ENCODE measurements at places on chromosomes 7 and 10. TPM values are rescaled to one million over a fixed set of nuclear protein-coding genes. Genes with fewer than 3 reads are reported as not detected.
A peak's percentile ranks its signal among the peaks of the same experiment; 100 is the strongest.

Gene SKIDA1
- total RNA-seq, result 0.07 TPM

Gene ACTL6B
- not detected for total RNA-seq

Gene VWDE
- total RNA-seq, result 2.3 TPM

Gene PIP
- not detected for total RNA-seq

Gene TMEM213
- total RNA-seq, result 0.39 TPM

Gene AKR1C3
- 0.70 TPM for total RNA-seq

Gene TMEM229A
- total RNA-seq, result not detected

DNA sequence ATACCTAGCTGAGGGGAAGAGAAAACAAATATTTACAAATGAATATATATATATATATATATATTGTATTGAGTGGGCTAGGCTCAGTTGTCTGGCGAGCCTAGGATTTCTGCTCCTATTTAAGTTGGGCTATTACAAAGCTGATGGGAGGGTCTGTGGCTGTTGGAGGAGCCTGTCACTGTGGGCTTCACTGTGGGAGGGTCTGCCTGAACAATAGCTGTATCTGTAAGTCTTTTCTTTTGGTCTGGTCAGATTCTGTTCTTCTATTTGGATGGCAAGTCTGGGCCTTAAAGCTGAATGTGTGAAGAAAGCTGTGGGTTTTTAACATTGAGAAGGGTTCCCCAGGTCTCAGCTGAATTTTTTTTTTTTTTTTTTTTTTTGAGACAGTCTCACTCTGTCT is 220.6 kb upstream of the LYZL1 start:
- DNase-seq, result no peak
- H3K4me3 ChIP-seq, result no peak overlapping the region
- H3K36me3 ChIP-seq, result no peaks in the 10 kb centered on the region

DNA sequence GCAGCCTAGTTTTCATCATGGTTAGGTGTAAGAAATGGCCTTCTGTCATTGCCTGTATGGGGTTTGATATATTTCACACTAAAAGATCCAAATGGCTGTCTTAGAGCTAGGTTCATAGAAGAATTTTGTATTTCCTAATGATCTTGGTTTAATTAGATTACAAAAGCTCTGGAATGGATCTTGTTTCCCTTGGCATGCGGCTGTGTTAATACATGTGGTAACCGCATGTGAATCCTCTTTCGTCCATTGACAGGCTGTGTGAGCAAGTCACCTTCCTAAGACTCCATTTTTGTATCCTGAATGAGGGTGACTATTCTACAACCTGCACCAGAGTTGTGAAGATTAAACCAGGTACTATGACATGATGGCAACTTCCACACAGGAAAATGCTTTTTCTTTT is 12.4 kb upstream of the FZD1 start:
- no peak overlapping the region for H3K27ac ChIP-seq
- no peaks in the 10 kb centered on the region for H3K27me3 ChIP-seq
- H3K4me1 ChIP-seq, result no peaks in the 10 kb centered on the region
- H3K36me3 ChIP-seq, result peaks cover 2% of the 10 kb centered on the region
- DNase-seq, result no peak
- H3K4me3 ChIP-seq, result no peak overlapping the region

GRCh38 chr10:32163071-32163761 is 107.0 kb upstream of the KIF5B start:
- no peaks in the 10 kb centered on the region for H3K36me3 ChIP-seq
- H3K4me3 ChIP-seq, result no peak overlapping the region
- H3K27me3 ChIP-seq, result peaks cover 5% of the 10 kb centered on the region
- no peak overlapping the region for H3K27ac ChIP-seq

DNA sequence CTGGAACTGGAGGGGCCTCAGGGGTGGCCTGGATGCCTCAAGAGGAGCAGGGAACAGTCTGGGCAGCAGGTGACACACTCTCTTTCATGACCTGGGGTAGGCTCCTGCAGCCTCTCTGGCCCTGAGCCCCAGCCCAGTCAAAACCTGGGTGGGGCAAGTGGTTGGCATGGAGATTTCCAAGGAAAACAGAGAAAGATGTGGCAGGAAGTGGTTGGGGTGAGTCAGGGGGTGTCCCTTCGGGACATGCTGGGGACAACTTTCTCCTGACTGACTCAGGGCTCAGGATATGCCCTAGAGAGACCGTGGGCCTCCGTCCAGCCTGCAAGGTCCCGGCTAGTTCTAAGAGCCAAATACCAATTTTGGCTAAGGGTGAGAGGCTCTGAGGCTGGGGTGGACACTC is 2.9 kb downstream of the AQP1 start:
- H3K4me1 ChIP-seq, result no peaks in the 10 kb centered on the region
- H3K27ac ChIP-seq, result no peak overlapping the region
- no peaks in the 10 kb centered on the region for H3K36me3 ChIP-seq
- no peak overlapping the region for H3K4me3 ChIP-seq
- DNase-seq, result peak; percentile 31
- no peaks in the 10 kb centered on the region for H3K27me3 ChIP-seq

- DNase-seq, result no peak
- H3K4me1 ChIP-seq, result no peaks in the 10 kb centered on the region
- H3K27me3 ChIP-seq, result no peaks in the 10 kb centered on the region
- H3K36me3 ChIP-seq, result no peaks in the 10 kb centered on the region
- no peak overlapping the region for H3K27ac ChIP-seq
- H3K4me3 ChIP-seq, result no peak overlapping the region
Measured at GRCh38 chr10:106971411-106971831, 193.1 kb downstream of the SORCS1 start.

- DNase-seq, result no peak
- peak overlapping the region; percentile 77 for H3K27ac ChIP-seq
- H3K27me3 ChIP-seq, result no peaks in the 10 kb centered on the region
- H3K4me1 ChIP-seq, result peaks cover 92% of the 10 kb centered on the region
- no peaks in the 10 kb centered on the region for H3K36me3 ChIP-seq
Measured at GRCh38 chr10:71731791-71732190, 12.2 kb upstream of the C10orf105 start.

DNA sequence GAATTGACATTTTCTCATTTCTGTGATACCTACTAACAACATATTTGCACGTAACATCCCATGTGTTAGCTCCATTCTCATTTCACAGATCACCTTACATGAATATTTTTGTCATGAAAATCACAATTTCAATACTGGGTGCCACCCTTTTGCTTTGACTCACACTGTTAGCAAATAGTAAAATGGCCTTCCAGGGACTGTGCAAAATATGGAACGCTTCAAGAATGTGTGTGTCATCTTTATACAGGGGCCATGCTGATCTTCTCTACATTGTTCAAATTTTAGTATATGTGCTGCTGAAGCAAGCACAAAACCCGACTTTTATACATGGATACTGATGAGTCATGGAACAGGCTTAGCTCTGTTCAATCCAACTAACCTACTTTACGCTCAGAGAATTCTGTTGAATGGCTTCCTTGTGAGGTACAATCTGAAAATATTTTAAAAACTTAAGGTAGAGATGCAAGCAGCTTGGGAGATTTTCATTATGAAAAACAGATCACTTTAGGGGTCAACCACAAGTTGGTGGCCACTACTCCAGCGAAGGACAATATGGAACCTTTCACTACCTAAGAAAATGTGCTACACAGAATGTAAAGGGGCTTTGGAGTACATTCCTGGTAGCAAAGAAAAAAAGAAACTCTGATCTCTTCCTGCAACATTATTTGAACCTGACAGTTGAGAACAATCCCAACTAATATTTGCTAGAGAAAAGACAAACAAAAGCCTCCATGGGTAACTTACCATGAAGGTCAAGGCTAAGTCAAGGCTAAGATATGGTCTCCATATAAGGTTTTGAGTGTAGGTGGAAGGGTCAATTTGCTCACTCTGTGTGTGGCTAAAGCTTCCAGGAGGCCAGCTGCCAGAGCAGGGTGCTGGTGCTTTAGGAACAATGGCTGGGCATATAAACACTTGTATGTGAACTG is 11.9 kb downstream of the ANKRD26 start:
- no peak for DNase-seq
- H3K4me3 ChIP-seq, result no peak overlapping the region
- H3K27ac ChIP-seq, result no peak overlapping the region
- H3K36me3 ChIP-seq, result peaks cover 10% of the 10 kb centered on the region

- no peaks in the 10 kb centered on the region for H3K27me3 ChIP-seq
- H3K27ac ChIP-seq, result no peak overlapping the region
- H3K36me3 ChIP-seq, result no peaks in the 10 kb centered on the region
- H3K4me1 ChIP-seq, result peaks cover 4% of the 10 kb centered on the region
- DNase-seq, result no peak
- H3K4me3 ChIP-seq, result no peak overlapping the region
Measured at GRCh38 chr7:76310102-76310957, 7.9 kb downstream of the HSPB1 start.

- no peak overlapping the region for H3K4me3 ChIP-seq
- no peaks in the 10 kb centered on the region for H3K36me3 ChIP-seq
- DNase-seq, result no peak
- H3K27ac ChIP-seq, result no peak overlapping the region
Measured at GRCh38 chr10:21352886-21353285, 172.6 kb downstream of the SKIDA1 start.

GRCh38 chr7:85748861-85749260 is 562.0 kb upstream of the SEMA3D start:
- H3K36me3 ChIP-seq, result no peaks in the 10 kb centered on the region
- no peaks in the 10 kb centered on the region for H3K4me1 ChIP-seq
- H3K27me3 ChIP-seq, result no peaks in the 10 kb centered on the region
- no peak overlapping the region for H3K27ac ChIP-seq

DNA sequence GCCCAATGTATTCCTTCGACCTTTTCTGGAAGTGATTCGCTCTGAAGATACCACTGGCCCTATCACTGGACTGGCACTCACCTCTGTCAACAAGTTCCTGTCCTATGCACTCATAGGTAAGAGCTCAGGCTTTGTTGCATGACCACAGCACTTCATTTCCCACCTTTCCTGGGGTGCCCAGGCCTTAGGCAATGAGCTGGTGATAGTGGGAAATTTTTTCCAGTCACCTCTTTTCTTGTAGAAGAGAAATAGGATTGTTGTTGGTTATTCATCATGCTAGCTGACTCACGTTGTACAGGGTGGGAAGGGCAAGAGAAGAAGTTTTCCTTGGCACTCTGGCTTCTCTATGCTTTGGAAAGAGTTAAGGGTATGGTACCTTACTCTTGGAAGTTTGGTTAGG is 51.4 kb upstream of the NFKB2 start:
- H3K4me1 ChIP-seq, result peaks cover 33% of the 10 kb centered on the region
- H3K36me3 ChIP-seq, result peaks cover 12% of the 10 kb centered on the region
- H3K27ac ChIP-seq, result peak overlapping the region; percentile 33
- no peak for DNase-seq
- no peaks in the 10 kb centered on the region for H3K27me3 ChIP-seq

- peaks cover 15% of the 10 kb centered on the region for H3K27me3 ChIP-seq
- H3K36me3 ChIP-seq, result no peaks in the 10 kb centered on the region
Measured at GRCh38 chr7:29285444-29285793, 90.8 kb downstream of the CHN2 start.

DNA sequence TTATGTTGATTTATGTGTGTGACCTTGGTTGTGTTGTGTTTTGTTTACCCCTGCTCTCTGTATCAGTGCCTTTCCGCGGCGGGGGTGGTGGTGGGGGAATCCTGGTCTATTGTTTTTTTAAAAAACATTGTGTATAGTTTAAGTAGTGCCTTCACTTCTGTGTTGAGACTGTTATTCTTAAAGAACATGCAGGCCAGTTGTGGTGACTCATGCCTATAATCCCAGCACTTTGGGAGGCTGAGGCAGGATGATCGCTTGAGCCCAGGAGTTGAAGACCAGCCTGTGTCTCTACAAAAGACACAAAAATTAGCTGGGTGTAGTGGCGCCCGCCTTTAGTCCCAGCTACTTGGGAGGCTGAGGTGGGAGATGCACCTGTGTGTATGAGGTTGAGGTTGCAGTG is 429.0 kb upstream of the LRGUK start:
- H3K4me3 ChIP-seq, result no peak overlapping the region
- H3K36me3 ChIP-seq, result peaks cover 2% of the 10 kb centered on the region
- no peak overlapping the region for H3K27ac ChIP-seq
- no peaks in the 10 kb centered on the region for H3K4me1 ChIP-seq
- no peaks in the 10 kb centered on the region for H3K27me3 ChIP-seq

DNA sequence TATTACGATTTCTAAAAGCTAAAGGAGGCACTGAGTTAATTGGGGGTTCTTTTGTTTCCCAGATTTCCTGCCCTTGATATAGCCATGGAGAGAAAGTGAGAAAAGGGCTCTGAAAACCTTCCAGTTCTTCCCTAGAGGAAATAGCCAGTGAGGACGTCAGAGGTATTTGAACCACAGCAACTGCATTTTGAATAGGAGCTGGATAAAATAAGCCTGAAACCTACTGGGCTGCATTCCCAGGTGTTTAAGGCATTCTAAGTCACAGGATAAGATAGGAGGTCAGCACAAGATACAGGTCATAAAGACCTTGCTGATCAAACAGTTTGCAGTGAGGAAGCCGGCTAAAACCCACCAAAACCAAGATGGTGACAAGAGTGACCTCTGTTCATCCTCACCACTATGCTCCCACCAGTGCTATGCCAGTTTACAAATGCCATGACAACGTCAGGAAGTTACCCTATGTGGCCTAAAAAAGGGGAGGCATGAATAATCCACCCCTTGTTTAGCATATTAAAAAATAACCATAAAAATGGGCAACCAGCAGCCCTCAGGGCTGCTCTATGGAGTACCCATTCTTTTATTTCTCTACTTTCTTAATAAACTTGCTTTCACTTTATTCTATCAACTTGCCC is 85.1 kb upstream of the FRMD4A start:
- H3K36me3 ChIP-seq, result no peaks in the 10 kb centered on the region
- H3K4me1 ChIP-seq, result peaks cover 2% of the 10 kb centered on the region
- H3K27me3 ChIP-seq, result peaks cover 35% of the 10 kb centered on the region
- no peak for DNase-seq

GRCh38 chr7:71746006-71746405 is 614.1 kb downstream of the GALNT17 start:
- no peak overlapping the region for H3K4me3 ChIP-seq
- H3K4me1 ChIP-seq, result no peaks in the 10 kb centered on the region
- DNase-seq, result no peak
- no peak overlapping the region for H3K27ac ChIP-seq

GRCh38 chr7:84412161-84412969 is 217.8 kb upstream of the SEMA3A start:
- no peak for DNase-seq
- no peak overlapping the region for H3K4me3 ChIP-seq
- H3K27me3 ChIP-seq, result no peaks in the 10 kb centered on the region
- H3K27ac ChIP-seq, result no peak overlapping the region
- no peaks in the 10 kb centered on the region for H3K36me3 ChIP-seq

GRCh38 chr7:143003393-143004051 is 23.4 kb downstream of the OR9A2 start:
- H3K4me3 ChIP-seq, result peak overlapping the region; percentile 73
- H3K27ac ChIP-seq, result no peak overlapping the region
- H3K27me3 ChIP-seq, result peaks cover 3% of the 10 kb centered on the region
- H3K4me1 ChIP-seq, result peaks cover 9% of the 10 kb centered on the region

DNA sequence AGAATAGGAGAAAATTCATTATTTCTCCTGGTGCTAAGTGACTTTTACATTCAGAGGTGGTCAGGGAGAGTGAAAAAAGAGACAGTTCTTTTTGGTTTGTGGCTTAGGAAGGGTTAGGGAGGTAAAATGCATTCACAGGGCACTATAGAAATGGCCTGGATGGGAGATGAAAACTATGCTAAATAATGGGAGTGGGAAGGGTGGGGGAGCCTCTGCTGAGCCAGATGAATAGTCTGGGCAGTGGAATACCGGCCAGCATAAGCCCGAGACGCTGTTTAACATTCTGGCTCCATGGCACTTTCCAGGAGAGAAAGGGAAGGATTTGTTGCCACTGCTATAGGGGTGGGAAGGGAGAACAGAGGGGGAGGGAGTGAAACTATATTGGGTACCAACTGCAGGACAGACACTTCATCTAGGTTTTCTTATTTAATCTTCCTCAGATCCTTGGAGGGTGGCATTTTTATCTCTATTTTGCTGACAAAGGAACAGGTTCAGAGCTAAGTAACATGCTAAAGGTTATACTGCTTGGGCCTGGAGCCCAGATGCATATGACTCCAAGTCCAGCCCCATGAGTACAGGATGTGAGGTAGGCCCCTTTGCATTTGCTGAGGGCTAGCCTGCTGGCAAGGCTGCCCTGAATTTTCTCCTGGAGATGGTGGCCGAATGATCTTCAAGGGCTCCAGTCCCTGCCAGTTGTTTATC is 372.4 kb downstream of the CCSER2 start:
- DNase-seq, result no peak
- no peaks in the 10 kb centered on the region for H3K36me3 ChIP-seq
- no peaks in the 10 kb centered on the region for H3K4me1 ChIP-seq
- H3K27me3 ChIP-seq, result no peaks in the 10 kb centered on the region
